ENCODE measurements at places on chromosomes 12 and 14.

DNA sequence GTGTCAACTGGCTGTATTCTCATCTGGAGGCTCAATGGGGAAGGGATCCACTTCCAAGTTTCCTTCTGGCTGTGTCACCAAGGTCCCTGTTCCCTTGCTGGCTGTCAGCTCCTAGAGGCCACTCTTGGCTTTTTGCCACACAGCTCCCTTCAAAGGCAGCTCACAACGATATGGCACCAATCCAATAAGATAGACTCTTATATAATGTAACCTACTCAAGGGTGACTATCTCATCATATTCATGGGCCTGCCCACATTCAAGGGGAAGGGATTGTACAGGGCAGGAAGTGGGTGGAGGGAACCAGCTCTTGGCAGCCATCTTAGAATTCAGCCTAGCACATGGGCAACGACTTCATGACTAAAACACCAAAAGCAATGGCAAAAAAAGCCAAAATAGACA, 98.7 kb upstream of the PLXNC1 start:
- DNase-seq, result no peak

DNA sequence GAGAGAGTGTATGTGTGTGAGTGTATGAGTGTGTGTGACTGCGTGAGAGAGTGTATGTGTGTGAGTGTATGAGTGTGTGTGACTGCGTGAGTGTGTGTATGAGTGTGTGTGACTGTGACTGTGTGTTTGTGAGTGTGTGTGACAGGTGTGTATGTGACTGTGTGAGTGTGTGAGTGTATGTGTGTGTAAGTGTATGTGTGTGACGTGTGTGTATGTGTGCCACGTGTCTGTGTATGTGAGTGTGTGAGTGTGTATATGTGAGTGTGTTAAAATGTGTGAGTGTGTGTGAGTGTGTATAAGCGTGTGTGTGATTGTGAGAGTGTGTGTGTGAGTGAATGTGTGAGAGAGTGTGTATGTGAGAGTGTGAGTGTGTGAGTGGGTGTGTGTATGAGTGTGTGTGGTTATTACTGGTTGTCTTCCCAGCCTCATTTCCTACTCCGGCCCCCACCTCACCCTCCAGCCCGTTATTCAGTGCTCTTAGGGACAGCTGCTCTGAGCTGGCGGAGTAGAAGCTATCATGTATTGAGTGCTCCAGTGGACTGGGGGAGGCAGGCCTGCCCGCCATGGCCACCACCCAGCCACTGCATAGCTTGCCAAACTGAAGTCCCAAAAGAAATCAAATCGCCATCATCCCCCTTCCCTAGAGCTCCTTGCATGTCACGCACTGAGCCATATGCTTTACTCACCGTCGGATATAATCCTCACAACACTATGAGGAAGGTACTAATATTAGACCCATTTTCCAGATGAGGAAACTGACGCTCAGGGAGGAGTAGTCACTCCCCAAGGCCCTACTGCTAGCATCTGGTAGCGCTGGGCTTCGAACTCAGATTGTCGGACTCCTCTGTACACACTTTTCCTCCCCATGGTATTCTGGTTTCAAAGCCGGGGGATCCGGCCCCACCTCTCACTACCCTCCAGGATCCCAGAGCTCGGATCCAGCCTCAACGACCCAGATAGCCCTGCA, 10.3 kb upstream of the MYL2 start:
- no peak for DNase-seq

GRCh38 chr12:71652656-71653055, 11.0 kb downstream of the ZFC3H1 start:
- no peak for DNase-seq

GRCh38 chr12:130491421-130492357, 154.0 kb downstream of the PIWIL1 start:
- no peak for DNase-seq

GRCh38 chr12:24751181-24751580, 197.7 kb downstream of the BCAT1 start:
- no peak for DNase-seq

DNA sequence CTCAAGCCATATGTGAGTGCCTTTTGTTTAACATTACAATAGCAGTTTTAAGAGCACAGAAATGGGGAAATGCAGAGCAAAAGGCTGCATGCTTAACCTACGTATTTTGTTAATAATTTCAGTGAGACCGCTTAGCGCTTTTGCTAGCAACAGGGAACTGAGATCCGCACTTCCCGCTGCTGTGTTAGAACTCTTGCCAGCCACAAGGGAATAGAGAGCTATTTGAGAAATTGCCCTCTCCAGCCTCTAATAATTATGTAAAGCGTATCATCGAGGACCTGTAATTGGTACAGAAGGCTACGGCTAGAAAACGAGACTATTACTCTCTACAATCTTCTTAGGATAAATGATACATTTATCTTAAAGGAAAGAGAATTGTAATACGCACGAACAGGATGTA, 205.2 kb upstream of the GRIP1 start:
- no peak for DNase-seq

DNA sequence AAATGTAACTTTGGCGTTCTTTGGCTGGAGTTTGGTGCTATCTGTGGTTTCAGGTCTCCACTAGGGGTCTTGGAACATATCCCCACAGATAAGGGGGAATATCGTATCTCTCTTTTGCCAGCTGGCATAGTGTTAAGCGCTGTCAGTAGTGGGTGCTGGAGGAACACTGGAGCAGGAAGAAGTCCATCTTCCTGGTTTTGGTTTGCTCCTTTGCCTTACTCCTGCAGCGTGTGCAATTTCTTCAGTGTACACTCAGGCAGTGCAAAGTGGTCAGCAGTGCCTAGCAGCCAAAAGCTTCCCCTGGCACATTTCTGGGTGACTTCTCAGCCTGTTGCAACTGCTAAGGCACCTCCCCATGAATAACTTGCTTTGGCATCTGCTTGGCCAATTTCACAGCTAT, 11.7 kb upstream of the RIPK3 start:
- no peak for DNase-seq

DNA sequence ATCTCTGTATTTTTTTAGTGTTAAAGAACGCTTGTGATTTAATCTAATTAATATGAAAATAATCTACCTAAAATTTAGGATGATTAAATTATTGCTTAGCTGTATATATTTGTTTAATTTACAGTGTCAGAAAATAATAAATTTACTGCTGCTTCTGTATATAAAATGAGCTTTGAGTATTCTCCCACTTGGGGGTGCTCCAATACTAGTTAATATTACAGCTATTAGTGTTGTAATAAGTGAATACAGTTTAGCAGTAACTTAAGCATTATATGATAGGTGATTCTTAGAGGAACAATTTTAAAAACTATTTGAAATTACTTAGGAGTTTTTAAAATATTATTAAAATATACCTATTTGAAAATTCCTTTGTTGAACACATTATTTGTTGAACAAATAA, 62.2 kb downstream of the PAPOLA start:
- no peak for DNase-seq

- DNase-seq, result no peak
These were observed 482.8 kb downstream of the MED13L start for GRCh38 chr12:115794659-115795081.

- DNase-seq, result no peak
These were observed 1.0 kb upstream of the CAMKK2 start for GRCh38 chr12:121297435-121297991.

DNA sequence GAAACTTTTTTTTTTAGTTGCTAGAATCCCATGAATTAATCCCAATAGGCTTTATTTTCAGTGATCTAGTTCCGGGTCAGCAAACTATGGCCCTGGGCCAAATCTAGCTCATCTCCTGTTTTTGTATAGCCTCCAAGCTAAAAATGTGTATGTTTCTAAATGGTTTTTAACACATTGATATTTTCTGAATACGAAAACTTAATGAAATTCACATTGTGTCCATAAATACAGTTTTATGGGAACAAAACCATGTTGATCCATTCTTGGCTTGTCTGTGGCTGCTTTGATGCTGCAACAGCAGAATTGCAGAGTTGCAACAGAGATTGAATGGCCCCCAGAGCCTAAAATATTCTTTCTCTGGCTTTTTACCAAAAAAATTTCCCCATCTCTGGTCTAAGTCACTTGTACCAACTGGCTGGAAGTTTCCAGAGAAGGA, 47.5 kb downstream of the ZNF664 start:
- DNase-seq, result no peak

GRCh38 chr12:63124778-63125177, 26.2 kb downstream of the AVPR1A start:
- DNase-seq, result no peak

- no peak for DNase-seq
These were observed 182.7 kb downstream of the MYRFL start for GRCh38 chr12:70007687-70008086.

GRCh38 chr14:34826661-34827060, 48.5 kb downstream of the BAZ1A start:
- no peak for DNase-seq

DNA sequence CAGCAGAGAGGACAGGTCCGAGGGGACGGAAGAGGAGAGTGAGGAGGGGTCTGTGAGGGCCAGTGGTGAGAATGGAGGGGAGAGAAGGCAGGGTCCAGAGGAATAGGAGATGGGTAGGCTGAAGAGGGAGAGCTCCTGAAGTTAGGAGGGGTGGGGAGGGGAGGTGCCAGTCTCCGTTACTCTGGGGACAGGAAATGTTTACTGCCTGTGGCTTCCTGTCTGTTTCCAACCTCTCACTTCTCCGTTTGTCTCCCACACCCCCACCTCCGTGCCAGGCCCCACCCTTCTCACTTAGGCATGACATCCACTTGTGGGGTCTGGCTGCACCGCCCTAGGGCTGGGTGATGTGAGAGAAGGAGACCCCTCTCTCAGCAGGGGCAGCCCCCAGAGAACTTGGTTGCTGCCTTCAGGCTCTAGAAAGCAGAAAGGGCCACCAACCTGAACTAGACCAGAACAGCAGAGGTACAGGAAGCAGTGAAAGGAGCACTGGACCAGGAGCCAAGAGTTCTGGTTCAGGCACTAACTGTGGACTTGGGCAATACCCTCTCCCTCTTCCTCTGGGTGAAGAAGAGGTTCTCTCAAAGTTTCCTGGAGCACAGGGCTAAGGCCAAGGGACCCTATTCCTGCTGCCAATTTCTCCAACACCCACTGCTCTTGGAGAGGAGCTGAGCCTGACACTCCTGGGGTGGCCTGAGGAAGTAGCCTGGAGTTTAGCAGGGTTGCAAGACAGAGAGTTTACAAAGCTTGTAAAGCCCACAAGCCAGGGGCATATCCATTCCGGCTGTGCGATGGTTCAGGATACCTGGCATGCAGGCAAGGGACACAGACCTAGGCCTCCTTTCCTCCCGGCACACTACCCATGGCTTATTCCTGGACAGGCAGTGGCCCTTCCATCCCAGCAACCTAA, 5.5 kb downstream of the ITGA5 start:
- no peak for DNase-seq

DNA sequence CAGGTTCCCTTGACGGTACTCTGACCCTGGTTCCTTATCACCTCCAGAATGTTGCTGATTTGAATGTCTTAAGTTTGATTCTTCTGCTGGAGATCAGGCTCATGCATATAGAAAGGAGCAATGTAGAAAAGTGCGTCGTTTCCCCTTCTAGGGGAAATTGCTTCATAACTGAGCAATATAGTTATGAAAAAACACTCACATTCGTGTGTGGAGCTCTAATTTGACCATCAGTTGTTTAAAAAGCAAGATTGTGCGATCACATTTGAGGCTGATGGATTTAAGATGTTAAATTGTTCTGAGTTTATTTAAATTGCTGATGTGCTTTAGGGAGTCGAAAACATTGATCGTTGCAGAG, 19.2 kb downstream of the PELI2 start:
- DNase-seq, result no peak

DNA sequence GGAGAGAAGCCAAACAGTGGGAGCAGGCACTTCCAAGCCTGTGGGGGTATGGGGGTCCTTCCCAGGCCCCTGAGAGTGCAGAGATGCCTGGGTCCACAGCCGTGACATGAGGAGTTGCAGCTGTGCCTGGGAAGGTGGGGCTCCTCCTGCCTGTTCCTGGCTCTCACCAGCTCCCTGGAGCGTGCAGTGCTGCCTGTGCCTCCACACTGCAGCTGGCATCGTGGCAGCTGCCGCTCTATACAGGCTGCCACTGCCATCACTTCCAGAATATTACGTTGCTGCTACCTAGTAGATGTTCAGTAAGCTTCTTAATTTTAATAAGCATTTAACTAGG, 223.7 kb downstream of the KCNC2 start:
- no peak for DNase-seq

GRCh38 chr14:99249389-99249788, 22.6 kb downstream of the BCL11B start:
- no peak for DNase-seq

GRCh38 chr12:95446506-95446900, 27.4 kb upstream of the METAP2 start:
- no peak for DNase-seq

DNA sequence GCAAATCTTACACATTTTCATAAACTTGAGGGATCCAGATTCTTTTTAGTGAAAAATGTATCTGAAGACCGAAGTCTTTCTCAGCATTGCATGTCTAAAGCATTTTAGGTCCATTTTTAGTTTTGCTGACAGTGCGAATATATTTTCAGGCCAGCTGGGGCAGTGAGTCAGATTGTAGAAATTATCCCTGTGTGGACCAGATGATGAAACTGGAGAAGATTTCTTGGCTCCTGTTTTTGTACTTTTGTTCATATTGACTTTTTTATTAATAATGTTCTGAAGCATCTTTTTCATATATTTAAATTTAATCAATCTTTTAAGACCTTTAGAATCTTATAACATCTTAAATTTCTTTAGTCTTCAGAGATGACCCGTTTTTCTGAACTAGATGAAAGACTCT, 173.1 kb downstream of the FLRT2 start:
- no peak for DNase-seq

- no peak for DNase-seq
These were observed 133.1 kb upstream of the NUDT4 start for GRCh38 chr12:93244514-93245077.
